ENCODE measurements at places on chromosomes 5 and 9.
A peak's percentile ranks its signal among the peaks of the same experiment; 100 is the strongest.

DNA sequence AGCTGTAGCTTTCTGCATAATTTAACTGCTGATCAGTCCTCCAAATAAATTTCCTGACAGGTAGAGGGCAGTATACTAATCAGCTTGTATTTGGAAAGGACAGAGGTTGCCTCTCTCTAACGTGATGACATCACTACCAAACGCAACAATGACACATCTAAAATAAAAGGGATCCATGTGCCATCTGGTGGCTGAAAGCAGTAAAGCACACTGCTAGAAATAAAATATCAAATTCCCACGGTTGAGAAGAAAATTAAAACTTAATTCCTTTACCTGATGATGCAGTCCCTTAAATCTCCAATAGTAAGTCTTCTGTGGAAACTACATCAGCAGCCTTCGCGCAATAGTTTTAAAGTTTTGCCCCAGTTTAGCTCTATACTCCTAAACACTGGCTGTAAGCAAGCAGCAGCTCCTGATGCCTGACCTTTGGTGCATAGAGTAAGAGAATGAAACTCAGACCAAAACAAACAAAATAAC lies 54.5 kb downstream of the DIAPH1 start:
- DNase-seq = peak; percentile 72

GRCh38 chr5:150077996-150078801 lies 8.2 kb downstream of the CSF1R start:
- no peak for DNase-seq

DNA sequence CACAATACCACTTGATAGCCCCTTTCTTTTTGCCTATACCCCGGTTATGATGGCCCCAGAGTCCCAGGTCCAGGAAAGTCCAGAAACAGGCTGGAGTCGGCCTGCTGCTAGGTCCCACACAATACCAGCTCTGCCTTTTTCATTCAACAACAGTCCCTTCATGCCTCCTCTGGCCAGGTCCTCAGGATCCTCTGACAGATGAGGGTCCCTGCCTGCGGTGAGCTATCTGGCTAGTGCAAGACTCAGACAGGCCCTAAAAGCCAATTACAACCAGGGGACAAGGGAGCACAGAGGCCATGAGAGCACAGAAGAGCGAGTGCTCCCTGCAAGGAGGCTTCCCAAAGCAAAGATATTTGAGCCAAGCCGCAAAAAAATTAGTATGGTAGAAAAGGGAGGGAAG lies 84.8 kb upstream of the ZBTB43 start:
- DNase-seq = no peak

DNA sequence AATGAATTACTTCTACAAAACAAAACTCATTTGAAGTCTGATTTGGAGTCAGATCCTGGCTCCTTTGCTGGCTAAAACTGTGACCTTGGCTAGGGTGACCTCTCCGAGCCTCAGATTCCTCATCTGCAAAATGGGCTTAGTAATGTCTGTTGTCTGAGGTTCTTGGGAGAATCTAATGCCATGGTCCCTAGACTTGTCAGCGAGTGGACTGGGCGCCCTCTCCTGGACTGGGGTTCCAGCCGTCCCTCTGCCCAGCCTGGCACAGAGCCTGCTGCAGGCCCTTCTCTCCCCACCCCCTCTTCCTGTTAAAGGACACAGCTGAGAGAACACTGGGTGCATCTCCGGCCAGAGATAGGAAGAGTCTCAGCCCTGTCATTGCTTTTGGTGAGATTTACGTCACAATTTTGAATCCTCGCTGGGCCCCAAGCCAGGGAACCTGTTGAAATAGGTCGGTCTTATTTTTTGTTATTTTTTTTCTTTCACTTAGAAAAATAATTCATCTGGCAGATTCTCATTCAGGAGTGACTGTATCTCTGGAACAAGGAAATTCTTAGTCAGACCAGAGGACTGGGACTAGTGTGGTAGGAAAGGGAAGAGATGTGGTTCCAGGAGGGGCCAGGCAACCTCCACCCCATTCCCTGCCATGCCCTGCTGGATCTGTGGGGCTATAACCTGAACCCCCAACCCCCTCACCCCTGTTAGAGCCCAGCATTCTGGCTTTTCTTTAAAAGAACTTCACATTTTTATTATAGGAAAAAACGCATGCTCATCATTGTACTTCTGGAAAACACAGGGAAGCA lies 48.2 kb upstream of the RPL26L1 start:
- DNase-seq = no peak

DNA sequence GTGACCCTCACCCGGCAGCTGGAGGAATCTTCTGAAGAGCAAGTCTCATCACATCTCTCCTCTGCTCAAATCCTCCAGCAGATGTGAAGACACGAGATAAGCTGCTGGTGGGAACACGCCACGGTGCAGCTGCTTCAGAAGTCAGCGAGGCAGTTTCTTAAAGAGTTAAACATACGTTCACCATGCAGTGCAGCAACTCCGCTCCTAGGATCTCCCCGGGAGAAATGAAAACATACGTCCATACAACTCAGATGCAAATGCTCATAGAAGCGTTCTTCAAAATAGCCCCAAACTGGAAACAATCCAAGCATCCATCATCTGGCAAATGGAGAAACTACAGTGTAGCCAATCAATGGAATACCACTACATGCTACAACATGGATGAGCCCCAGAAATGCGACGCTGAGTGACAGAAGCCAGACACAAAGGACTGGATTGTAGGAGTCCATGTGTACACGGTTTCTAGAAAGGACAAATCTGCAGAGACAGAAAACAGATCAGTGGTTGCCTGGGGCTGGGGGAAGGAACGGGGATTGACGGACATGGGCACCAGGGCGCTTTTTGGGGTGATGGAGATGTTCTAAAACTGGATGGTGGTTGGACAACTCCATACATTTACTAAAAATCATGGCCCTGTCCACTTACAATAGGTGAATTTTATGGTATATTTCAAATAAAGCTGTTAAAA lies 150.6 kb downstream of the COL23A1 start:
- DNase-seq = no peak

GRCh38 chr9:31790720-31791119 lies 593.7 kb upstream of the ACO1 start:
- DNase-seq = no peak

Data from amniotic stem cell (primary cell).